8988T (cell line): ENCODE measurements at places on chromosomes 13 and 19.

- DNase-seq, result no peak
Measured at GRCh38 chr13:85828094-85828684, 29.0 kb upstream of the SLITRK6 start.

GRCh38 chr13:106756446-106756845 lies 188.5 kb upstream of the ARGLU1 start:
- no peak for DNase-seq

DNA sequence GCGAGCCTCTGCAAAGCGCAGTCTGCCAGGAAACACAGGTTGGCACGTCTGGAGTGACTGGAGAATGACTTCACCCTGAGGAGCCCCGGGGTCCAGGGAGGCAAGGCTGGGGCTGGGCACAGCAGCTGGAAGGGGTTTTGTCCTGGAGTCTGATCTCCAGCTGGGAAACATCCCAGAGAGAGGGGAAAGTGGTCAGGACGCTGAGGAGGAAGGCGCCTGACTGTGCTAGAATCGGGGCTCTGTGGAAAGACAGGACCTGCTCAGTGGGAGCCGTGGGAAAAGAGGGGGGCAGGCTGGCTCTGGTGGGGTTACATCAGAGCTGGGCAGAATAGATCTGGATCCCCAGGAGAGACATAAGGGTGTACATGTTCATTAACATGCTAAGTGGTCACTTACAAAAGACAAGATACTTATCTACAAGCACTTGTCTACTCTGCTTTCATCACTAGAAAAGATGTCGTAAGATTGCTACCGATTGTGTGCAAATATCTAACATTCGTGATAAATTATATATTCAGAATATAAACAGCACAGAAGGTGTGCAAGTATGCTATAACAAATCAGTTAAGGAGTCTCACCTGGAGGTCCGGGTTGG lies 106.6 kb downstream of the COL4A1 start:
- DNase-seq, result no peak

- DNase-seq, result no peak
Measured at GRCh38 chr13:111370570-111371535, 50.4 kb downstream of the TEX29 start.
